ENCODE measurements at places on chromosomes 2 and 18.
A peak's percentile ranks its signal among the peaks of the same experiment; 100 is the strongest.

DNA sequence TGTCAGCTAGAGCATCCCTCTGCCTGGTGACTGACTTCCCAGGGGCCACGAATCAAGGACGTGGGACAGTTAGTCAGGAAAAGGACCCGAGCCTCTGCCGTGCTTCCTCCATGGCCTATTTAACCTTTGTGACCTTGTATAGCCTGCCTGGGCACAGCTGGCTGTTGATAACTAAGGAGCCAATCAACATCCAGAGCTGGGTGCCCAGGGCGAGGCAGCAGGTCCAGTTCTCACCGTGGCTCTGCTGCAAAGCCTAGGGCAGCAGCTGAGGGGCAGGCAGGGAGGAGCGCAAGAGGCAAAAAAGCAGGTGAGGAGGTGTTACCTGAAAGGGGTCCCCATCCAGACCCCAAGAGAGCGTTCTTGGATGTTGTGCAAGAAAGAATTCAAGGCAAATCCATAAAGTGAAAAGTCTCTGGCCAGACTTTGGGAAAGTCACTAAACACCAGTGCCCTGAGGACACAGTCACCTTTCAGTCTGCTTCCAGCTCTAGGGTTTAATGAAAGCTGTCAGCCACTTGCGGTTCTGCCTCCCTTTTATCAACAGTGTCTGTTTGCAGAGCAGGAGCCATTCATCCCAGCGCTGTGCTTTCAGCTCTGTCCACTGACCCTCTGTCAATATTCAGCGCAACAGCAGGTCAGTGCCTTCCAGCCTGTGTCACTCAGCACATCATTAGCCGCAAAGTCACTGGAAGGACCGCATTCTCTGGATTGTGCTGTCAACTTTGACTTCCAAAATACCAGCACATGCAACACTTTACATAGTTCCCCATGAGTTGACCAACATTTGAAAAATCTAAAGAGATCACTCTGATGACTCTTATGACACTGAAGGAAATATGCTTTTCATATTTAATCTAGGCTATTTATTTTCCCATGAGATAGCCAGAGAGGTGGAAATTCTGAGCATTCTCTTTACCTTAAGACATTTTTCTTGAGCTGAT lies 38.6 kb upstream of the ASAP2 start:
- no peak for DNase-seq

DNA sequence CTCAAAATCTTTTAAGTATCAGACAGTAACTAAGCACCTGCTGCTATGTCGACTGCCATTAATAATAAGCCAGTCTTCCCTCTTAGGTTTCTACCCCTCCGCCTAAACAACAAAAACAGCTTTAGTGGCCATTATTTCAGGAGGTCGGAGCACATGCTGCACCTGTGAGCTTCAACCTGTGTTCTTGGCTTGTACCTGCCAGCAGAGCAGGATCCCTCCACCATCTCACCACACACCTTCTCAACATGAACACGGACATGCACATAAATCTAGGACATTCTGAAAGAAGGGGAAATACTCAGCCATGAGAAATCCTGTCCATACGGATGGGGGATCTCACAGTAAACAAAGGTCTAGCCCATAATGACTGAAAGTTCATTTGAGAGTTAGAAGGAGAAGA lies 3.7 kb downstream of the CYB5A start:
- DNase-seq = no peak

DNA sequence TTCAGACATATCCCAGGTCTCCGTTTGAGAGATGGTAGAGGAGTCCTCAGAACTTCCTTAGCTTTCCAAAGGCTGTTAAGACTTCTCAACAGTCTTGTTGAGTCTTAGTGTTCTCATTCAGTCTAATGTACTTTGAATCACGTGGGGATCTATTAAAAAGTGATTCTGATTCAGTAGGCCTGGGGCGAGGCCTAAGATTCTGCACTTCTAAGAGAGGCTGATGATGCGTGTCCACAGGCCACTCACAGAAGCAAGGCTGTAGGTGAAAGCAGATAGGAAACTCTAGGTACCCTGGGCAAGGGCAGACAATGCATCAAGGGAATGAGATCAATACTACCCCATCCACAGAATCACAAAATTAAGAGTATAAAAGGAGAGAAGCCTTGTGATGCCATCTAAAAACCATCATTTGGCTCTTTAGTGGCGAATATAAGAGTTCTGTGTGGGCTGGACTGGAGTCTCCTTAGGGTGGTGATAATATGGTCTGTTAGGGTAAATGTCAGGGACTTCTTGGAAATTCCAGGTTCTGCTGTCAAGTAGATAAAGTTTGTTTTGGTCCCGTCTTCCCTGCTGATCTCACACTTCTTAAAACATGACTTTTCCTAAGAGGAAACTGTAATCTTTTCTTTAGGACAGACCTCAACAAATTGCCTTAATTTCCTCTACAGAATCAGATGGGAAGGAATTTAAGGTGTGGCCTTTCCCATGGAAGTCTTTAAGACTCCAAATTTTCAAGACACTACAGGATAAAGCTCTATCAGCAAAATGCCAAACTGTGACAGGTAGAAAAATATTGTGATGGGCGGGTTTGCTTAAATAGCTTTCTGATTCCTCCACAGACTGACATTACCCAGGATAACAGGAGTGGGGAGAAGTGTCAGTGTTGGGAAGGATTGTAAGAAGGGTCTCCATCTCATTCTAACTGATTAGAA lies 45.7 kb upstream of the NEMP2 start:
- DNase-seq = no peak

- no peak for DNase-seq
These were observed 13.2 kb upstream of the SULT1C3 start for GRCh38 chr2:108226564-108226963.

GRCh38 chr2:49978341-49978740 lies 824.0 kb upstream of the FSHR start:
- no peak for DNase-seq

GRCh38 chr18:65073060-65073550 lies 677.7 kb upstream of the CDH7 start:
- DNase-seq = no peak

GRCh38 chr18:77000527-77000926 lies 132.1 kb downstream of the MBP start:
- DNase-seq = peak; percentile 66

- DNase-seq = no peak
These were observed 21.7 kb downstream of the TNP1 start for GRCh38 chr2:216838151-216838550.

GRCh38 chr2:239081622-239082021 lies 233.7 kb downstream of the TWIST2 start:
- no peak for DNase-seq

GRCh38 chr2:232000439-232000838 lies 38.9 kb downstream of the DIS3L2 start:
- DNase-seq = no peak

DNA sequence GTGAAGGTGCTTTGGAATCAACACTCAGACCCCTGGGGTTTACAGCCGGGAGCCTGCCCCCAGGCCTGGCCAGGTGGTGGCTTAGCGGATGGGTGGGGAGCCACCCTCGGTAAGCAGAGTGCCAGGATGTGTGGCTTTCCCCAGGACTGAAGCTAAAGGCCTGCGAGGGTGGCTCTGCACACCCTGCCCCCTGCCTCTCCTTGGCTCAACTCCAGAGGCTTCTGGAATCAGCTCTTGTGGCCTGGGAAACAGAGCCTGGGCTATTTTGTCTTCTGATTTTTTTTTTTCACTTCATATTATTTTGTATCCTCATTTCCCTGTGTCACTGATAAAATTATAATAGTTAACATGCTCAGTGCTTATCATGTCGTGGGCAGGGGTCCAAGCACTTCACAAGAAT lies 79.8 kb downstream of the RHOB start:
- no peak for DNase-seq

- no peak for DNase-seq
These were observed 188.5 kb downstream of the EIPR1 start for GRCh38 chr2:3189076-3189591.

GRCh38 chr18:12928641-12929040 lies 19.2 kb upstream of the SEH1L start:
- DNase-seq = no peak

DNA sequence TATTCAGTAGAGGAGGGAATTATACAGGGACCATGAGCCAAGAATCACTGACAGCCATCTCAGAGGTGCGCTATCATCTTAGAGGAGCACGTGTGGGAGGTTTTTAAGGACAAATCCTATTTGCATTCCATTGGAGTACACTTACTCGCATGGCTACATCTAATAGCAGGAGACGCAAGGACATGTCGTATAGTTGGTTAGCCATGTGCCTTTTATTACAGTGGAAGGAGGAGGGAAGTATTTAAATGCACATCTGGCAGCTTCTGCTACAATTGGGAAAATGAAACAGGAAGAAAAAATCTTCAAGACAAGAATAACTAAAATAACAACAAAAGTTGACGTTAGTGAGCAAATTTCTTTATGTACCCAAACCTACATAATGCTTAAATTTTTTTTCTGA lies 86.5 kb upstream of the UGP2 start:
- DNase-seq = no peak

DNA sequence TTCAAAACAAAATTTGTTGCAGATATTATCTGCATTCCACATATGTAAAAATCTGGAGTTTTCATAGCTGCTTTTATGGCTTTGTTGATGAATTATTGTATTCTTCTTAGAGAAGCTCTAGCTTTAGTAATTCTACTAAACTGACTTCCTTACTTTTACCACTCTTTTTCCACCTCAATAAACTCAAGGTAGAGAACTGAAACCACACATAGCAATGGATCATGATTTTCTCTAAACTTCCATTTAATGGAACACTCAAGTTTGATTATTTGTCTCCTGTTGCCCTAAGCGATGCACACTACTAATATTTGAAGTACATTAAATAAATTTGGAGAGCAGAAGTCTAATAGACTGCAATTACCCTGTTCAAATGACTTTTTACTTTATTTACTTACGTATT lies 192.0 kb downstream of the NBAS start:
- no peak for DNase-seq

- no peak for DNase-seq
These were observed 2.8 kb downstream of the CRYGB start for GRCh38 chr2:208142925-208143799.

- DNase-seq = no peak
These were observed 68.2 kb downstream of the LRP2 start for GRCh38 chr2:169294001-169294675.

DNA sequence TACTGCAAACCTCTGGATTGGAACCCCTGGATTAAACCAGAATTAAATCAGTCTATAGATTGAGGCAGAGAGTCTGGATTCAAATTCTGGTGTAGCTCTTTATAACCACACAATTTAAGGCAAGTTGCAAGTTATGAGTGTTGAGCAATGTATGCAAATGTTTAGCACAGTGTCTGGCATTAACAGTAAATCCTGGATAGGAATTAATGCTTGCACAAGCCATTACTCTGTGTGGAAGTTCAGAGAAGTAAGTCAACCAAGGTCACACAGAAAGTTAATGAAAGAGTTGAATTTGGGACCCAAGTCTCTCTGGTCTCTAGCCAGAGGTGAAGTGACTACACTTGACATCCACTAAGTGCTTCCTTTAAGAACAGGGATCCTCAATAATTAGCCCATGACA lies 2.0 kb upstream of the MARCO start:
- no peak for DNase-seq

GRCh38 chr2:206255003-206255402 lies 19.5 kb upstream of the ZDBF2 start:
- DNase-seq = no peak

DNA sequence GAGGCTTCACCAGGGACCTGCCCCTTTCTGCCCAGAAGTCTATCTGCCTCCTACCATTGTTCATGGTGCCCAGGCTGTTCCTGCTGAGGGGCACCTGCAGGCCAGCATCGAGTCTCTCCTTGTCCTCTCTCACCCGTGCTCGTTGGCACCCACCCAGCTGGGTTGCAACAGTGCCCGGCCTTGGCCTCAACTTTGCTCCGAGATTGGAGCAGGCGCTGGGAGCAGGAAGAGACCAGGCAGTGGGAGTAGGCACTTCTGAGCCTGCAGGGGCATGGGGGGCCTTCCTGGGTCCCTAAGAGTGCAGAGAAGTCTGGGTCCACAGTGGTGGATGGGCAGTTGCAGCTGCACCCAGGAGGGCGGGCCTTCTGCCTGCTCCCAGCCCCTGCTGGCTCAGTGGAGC lies 75.6 kb downstream of the NCOA1 start:
- no peak for DNase-seq

DNA sequence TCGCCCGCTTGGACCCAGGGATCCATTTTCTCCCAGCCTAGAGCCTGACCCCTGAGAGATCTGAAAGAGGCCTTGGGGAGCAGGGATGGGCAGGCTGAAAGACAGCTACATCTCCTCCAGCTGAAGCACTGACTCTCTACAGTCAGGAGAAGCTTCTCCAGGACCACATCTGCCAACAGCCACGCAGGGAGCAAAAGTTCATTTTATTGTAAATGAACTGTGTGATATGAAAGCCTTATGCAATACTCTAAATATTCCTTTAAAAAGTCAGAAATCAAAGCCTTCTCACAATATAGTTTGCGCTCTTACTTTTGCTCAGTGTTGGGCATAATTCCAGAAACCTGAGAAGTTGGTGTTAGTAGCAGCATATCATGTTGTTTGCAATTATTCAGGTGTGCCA lies 428.9 kb upstream of the RAB6C start:
- DNase-seq = no peak

- DNase-seq = no peak
These were observed 5.1 kb downstream of the RAMP1 start for GRCh38 chr2:237864444-237864931.

DNA sequence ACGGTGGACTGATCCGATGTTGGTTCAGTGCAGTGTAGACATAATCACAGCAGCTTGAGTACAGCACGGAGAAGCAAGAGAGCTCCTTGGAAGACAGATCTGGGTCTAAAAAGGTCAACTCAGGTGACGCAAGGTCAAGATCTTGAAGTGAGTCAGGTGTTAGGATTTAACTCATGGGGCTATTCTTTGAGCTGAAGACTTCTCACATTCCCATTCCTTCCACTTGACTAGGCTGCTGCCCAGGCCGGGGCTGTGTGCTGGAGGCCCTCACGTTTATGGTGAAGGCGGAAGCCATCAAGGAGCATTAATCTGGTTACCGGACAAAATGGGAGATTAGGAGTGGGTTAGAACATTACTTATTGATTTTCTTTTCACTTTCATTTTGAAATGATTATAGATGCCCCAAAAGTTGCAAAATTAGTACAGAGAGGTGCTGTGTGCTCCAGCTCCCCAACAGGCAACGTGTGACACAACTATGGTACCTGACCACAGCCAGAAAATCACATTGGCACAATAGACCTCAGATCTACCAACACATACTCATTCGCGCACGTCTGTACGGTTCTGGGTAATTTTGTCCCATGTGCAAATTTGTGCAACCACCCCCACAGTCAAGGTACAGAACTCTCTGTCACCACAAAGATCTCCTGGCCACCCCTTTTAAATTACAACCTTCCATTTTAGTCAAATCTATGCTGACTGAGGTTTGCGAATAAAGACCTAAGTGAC lies 77.6 kb upstream of the SEC11C start:
- no peak for DNase-seq

DNA sequence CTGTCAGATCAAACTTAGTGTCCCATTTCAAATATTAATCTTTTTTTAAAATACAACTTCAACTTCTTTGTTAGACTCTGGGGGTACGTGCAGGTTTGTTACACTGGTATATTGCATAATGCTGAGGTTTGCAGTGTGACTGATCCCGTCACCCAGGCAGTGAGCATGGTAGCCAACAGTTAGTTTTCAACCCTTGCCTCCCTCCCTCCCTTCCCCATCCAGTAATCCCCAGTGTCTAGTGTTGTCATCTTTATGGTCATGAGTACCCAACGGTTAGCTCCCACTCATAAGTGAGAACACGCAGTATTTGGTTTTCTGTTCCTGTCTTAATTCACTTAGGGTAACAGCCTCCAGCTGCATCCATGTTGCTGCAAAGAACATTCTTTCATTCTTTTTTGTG lies 23.9 kb downstream of the NOL10 start:
- DNase-seq = no peak

- no peak for DNase-seq
These were observed 36.1 kb downstream of the LIMS1 start for GRCh38 chr2:108570416-108570815.

Data from stimulated activated naive CD8-positive, alpha-beta T cell treated with anti-CD3 and anti-CD28 coated beads, Interleukin-15, Interleukin-2, amounts not matched to agents 100 U/mL and 50 U/mL, for 24 hours (primary cell).